Fibroblast of skin of left biceps (primary cell): ENCODE measurements at places on chromosomes 3 and 15.

DNA sequence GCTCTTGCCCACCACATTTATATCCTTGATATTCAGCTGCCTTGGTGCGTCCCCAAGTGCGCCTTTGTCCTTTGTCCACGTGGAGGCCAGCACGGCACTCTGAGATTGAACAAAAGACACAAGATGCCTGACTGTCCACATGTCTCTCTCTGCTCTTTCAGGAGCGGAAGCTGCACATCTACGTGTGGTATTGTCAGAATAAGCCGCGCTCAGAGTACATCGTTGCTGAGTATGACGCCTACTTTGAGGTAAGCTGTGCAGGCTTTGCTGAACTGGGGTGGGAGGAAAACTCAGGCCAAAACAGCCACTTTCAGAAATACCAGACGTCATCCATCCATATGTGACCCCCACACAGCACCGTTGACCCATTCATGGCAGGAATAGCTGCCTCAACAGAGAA, 72.0 kb upstream of the UMPS start:
- no peak for DNase-seq

- no peak for DNase-seq
Observed at GRCh38 chr3:195099951-195100785, 170.8 kb downstream of the XXYLT1 start.

- no peak for DNase-seq
Observed at GRCh38 chr15:83108266-83109219, 1.1 kb downstream of the TM6SF1 start.

DNA sequence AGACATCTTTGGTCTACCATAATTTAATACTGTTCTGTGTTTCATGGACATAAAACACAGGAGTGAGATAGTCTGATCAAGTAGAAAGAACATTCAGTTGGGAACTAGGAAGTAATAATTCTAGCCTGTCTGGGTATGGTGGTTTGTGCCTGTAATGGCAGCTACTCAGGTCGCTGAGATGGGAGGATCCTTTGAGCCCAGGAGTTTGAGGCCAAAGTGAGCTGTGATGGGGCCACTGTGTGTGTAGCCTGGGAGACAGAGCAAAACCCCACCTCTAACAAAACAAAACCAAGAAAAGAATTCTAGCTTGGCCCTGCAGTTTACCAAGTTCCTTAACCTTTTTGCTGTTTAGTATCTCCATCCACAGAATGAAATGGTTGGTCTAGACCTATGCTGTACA, 36.8 kb downstream of the KAT2B start:
- no peak for DNase-seq

DNA sequence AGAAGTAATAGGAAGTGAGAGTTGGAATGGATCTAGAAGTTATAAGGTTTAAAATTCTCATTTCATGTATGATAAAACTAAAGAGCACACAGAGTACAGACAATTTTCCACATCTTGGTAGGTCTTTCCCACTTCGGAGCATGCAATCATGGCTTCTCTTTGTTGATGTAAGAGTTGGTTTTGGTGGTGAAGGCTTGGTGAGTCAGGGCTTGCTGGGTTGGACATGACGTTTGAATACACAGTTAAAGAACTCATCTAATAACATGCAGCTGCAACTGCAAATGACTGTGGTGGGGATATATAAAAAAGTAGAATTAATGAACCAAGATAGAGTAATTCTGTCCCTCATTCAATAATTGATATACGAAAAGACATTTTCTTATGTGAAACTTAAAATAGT, 39.5 kb upstream of the GRM7 start:
- DNase-seq, result no peak

DNA sequence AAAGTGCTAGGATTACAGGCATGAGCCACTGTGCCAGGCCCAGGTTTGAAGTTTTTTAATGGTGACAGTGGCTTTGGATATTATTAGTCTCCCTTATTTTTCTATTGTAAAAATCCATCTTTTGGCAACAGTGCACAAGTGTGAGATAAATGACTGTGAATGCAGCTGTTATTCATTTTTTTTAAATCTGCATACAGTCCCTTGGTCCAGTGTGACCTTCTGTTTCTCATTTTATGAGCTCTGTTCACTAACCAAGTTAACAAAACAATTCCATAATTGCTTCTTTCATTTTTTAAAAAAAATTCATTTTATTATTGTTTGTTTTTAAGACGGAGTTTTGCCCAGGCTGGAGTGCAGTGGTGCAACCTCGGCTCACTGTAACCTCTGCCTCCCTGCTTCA, 381.8 kb downstream of the NAALADL2 start:
- DNase-seq, result no peak

GRCh38 chr3:108102420-108103039, 11.7 kb upstream of the CD47 start:
- DNase-seq, result no peak

DNA sequence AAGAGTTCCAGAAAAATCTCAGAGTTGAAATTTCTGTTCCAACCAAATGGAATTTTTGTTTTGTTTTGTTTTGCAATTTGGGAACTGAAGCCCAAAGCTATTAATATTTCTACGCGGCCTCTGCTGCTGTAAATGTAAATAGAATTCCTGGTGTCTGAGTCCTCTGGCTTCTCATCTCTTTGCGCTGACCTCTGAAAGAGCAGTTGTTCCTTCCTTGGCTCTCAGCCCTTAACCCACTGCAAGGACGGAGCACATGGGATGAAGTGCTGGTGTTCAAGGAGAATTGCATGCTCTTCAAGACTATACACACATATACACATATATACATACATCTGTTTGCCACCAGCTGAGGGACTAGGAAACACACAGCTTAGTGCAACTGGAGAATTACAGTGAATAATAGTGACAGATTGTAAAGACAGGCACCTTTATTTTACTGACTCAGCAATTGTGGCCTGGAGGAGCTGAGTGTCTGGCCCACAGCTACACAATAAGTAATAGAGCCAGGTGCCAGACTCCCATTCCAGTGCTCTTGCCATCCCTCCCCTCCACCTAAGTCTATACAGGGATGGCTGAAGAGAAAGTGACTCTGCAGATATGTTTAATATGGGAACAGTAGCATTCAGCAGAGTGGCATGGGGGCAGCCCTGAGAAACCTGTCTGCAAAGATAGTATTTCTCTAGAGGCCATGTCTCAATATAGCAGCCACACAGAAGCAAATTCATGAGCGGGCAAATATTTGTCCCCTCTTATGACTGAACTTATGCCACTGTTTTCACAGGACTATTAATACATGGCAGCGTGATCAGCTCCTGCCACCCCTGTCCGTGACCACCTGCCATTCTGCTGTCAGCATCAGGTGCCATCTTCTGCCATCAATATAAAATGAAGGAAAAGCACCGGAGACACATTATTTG, 42.3 kb downstream of the NEK10 start:
- peak; percentile 66 for DNase-seq

GRCh38 chr15:40927873-40928806, 1.0 kb upstream of the DLL4 start:
- DNase-seq, result no peak

- DNase-seq, result no peak
Observed at GRCh38 chr3:53726643-53727042, 119.6 kb downstream of the CHDH start.

- no peak for DNase-seq
Observed at GRCh38 chr3:6781092-6781491, 79.8 kb upstream of the GRM7 start.

DNA sequence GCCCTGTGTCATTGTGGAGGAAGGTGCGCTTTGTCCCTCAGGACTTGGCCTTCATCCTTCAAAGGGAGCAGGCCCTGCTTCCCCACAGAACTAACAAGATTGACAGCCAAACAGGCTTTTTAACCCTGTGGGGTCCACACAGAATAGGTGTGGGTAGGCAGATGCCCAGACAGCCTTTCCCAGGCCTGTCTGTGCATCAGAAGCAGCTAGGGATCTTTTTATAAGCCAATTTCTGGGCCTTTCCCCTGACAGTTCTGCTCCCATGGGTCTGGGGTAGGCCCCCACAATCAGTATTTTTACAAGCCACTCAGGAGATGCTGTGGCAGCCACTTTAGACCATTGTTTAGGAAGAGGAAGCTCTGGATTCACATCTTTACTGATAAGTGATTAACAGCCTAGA, 69.2 kb downstream of the MRPL46 start:
- DNase-seq, result no peak

DNA sequence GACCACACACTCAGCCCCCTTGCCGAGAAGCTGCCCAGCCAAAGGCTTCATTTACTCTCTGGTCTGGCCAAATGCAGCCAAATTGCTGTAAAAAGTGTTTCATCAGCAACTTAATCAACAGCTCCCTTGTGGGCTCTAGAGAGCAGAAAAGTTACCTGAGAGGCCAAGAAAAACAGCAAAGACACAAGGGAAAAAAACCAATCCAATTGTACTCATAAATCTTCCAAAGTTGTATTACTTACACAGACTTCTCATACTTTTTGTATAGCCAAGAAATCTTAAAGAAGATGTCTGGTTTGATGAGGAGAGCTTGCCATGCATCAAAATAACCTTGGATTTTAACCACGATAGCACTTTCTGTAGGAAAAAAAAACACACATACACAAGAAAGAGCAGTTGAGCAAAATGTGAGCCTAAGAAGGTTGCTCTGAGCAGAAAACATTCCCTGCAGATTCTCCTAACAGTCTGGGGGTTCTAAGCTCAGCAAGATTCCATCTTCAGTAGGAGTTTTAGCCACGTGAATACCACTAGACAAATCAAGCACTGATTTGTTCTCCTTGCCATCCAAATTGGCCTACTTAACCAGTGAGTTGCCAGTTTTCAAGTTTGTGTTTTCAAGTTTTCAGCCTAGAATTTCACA, 120.0 kb downstream of the CYP19A1 start:
- DNase-seq, result peak; percentile 75

- DNase-seq, result no peak
Observed at GRCh38 chr3:63325386-63325785, 47.3 kb downstream of the SYNPR start.

DNA sequence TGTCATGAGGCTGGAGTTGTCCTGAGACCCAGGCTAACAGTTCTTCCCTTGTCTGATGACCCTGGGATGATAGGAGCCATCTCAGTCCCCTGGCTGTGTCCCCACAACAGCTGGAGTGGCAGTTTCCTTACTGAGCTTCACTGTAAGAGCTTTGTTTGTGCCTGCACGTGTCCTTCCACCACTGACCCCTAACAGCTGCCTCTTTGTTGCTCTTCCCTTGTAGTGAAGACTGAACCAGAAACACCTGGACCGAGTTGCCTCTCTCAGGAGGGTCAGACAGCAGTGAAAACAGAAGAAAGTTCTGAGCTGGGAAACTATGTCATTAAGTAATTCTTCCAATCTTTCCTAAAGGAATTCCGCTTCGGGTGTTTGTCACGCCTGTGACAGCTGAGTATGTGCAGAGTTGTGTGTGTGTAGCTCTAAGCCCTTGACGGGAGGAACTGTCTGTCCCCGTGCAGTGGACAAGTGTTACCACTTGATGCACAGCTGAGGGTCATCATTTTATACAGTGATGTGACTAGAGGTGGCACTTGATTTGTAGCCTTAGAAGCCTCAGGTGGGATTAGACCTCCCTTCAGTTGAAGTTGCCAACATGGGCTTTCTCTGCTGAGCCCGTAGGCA, 25.0 kb downstream of the MAP6D1 start:
- DNase-seq, result no peak

GRCh38 chr3:50258979-50259378, 10.0 kb upstream of the SEMA3B start:
- no peak for DNase-seq

DNA sequence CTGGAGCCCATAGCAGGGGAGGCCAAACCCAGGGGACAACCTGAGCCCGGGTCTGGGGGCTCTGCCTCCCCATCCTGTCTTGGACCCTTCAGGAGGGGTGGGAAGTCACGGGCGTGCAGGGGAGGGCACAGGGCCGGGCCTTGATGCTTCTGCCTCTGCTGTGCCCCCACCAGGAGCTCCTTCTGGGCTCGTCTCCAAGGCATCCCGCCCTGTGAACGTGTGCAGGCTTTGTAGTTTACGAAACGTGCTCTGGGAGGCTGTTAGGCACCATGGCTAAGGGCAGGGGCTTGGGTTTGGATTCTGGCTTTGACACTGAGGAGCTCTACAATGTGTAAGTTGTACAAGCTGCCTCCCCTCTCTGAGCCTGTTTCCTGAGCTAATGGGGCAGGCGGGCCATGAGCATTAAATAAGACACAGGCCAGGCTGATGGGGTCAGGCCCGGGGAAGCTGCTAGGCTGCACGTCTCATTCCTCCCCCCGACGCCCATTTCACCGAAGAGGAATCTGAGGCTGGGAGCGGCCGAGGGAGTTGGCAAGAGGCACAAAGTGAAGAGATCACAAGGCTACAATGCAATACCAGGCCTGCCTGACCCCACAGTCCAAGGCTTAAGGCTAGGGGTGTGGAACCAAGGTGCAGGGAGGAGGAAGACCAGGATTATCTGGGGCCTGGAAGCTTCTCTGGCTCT, 19.6 kb downstream of the PLXND1 start:
- no peak for DNase-seq

GRCh38 chr3:170496026-170496867, 77.6 kb downstream of the CLDN11 start:
- no peak for DNase-seq

DNA sequence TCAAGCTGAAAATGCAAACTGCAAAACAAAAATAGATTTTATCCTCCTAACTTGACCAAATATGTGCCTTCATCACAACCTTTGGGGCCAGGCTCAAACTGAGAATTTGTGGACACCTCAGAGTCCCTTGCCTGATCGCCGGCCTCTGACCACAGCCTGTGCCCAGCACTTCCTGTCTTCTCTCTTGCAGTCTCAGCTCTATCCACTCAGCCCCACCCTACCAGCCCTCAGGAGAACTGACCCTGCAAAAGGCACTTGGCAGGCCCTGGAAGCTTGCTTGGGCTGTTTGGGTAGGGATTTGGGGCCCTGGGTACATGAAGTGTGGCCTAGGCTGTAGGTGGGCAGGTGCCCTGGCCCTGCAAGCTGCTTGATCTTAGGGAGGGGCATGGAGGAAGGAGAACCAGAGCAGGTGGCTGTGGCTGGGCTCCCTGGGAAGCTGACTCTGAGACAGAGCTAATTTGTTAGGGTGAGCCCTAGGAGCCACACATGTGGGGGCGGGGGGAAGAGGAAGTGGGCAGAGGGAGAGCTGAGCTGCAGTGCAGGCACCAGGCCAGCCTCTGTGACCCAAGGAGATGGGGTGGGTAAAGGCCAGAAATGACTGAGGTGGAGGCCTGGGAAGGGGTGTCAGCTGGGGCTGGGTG, 8.6 kb downstream of the CLEC3B start:
- DNase-seq, result no peak

GRCh38 chr15:39998511-39999077, 40.4 kb downstream of the SRP14 start:
- DNase-seq, result no peak

DNA sequence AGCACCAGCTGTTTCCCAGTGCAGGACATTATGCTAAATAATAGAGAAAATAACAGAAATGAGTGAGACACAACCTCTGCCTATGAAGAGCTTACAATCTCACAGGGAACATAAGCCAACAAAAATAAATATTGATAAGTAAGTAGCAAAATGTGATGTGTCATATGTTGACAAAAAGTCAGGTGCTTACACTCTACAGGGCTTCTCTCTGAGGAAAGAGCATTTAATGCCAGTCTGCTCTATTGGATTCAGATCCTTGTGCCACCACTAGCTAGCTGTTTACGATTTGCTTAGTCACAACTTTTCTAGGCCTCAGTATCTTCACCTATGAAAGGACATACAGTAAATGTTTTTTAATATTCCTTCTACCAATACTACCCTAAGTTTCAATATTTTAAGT, 500.9 kb upstream of the NAALADL2 start:
- no peak for DNase-seq

GRCh38 chr3:46955801-46956259, 20.7 kb downstream of the CCDC12 start:
- no peak for DNase-seq

- DNase-seq, result no peak
Observed at GRCh38 chr3:110894574-110894973, 177.0 kb upstream of the NECTIN3 start.

- no peak for DNase-seq
Observed at GRCh38 chr3:183824761-183825455, 469 bp downstream of the MAP6D1 start.
